ENCODE measurements at places on chromosomes 6 and 20.

DNA sequence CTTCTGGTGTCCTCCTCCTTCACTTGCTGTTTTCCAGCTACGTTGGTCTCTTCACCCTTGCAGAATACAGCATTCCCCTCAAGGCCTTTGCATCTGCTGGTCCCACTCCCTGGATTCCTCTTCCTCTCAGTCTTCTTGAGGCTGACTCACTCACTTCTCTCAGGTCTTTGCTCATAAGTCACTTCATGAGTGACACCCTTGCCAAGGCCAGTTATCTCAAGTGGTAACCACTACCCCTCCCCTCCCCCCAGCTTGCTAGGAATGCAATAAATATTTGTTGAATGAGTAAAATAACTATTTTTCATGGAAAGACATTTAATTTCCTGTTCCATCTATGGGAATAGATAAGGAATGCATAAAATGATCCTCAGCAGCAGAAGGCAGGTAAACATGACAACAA is 131.7 kb downstream of the PLCB4 start:
- DNase-seq = no peak

DNA sequence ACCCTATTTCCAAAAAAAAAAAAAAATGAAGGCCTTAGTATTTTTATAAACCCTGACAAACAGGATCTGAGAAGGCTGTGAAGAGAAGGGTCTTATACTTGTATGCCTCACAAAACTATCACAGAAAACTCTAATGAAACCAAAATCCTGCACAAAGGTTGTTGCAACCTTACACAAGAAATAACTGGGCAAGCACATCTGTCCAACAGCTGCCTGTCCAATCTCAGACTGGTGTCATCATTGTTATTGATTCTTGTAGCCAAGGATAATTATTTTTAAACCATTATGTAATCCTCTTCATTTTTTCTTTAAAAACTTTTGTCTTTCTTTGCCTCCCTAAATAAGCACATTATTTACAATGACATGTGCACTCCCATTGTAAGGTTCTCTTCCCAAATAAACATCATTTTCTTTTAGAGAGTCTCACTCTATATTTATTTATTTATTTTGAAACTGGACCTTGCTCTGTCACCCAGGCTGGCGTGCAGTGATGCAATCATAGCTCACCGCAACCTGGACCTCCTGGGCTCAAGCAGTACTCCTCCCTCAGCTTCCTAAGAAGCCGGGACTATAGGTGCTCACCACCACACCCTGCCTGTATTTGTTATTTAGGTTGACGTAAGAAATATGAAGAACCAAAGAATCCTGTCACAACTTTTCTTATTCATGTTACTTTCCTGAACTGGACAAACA is 697.1 kb downstream of the DOK5 start:
- DNase-seq = no peak

DNA sequence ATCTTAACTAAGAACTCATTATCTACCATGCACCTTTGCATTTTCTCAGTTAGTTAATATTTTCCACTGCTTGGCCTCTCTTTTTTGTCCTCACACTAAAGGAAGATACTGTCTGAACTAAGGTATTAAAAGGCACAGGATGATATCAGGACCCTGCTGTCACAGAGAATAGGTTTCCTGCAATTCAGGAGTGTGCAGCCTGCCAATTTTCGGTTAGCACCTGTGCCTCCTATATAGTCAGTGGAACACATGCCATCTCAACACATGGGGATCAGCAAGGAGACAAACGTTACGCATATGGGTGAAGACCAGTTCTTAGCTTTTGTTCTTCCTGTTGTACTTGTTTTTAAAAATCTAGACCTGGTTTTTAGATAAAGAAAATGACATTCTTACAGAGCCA is 71.0 kb downstream of the FUT9 start:
- no peak for DNase-seq

DNA sequence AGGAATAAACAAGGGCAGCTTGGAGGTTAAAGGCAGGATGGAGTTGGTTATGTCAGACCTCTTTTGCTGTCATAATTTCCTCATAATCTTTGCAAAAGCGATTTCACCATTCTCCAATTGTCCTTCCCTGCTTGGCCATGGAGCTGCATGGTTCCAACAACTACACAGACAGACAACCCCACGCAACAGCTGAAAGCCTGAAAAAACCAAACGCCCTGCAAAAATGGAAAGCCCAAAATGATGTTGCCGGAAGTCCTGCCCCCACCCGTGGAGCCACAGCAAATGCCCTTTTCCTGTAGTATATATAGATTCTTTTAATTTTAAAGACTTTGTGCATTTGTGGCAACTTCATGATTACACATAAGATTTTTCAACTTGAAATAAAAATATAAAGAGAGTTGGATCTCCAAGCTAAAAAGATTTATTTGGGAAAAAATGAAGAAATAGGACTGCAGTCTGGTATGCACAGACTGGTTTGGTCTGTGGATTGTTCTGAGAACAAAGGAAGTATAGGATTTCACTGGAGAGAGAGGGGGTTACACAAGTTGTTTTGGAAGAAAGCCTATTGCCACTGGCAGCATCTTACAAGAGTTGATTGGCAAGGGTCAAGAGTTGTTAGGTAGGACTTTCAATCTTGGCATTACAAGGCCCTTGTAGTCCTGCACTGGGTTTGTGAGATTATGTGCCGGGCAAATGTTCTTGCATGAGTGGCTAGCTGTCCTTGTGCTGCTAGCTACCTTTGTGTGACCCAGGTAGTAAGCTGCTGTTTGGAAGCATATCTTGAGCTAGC is 190.0 kb downstream of the C6orf118 start:
- no peak for DNase-seq

GRCh38 chr6:43146261-43146660 is 24.8 kb upstream of the SRF start:
- no peak for DNase-seq

DNA sequence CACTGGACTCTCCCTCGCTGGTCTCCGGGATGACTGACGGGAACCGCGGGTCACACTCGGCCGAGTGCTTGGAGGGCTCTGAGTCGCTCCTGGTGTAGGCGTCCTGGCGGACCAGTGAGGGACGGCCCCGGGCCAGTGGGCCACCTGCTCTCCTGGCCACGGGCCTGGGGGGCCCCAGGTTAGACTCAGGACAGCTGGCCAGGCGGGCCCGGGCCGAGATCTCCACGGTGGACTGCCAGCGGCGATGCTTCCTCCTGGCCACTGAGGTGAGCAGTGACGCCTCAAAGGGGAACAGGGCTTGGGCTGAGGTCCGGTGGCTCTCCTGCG is 11.9 kb downstream of the DACT2 start:
- no peak for DNase-seq

DNA sequence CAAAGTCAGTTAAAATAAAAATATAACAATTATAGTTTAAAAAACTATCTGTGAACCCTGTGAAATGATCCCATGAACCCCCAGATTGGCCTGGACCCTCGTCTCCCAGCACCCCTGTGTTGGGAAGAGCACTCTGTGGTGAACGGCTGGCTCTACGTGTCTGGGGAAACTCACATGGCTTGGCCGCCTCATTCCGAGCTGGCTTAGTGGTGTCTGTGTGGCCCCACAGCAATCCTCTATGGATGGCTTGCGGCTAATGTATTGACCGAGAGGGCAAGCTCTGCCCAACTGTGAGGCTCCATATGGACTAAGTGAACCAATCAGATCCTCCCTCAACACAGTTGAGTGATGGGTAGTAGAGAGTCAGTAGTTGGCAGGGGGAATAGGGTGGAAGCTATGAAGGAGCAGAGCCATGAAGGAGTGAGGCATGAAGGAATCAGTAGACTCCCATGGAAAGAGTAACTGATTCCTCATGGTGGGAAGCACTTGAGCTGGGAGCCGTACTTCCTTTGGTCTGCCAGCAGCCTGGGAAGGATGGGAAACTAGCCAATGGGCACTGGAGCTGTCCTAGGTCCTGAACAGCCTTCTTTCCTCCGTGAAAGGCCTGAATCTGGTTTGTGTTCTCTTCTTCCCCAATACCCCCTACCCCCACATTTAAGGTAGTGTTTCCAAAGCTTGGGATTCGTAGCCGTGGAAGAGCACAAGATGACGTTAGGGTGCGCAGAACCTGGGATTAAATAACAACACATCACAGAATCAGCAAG is 21.6 kb upstream of the ZNF831 start:
- no peak for DNase-seq

DNA sequence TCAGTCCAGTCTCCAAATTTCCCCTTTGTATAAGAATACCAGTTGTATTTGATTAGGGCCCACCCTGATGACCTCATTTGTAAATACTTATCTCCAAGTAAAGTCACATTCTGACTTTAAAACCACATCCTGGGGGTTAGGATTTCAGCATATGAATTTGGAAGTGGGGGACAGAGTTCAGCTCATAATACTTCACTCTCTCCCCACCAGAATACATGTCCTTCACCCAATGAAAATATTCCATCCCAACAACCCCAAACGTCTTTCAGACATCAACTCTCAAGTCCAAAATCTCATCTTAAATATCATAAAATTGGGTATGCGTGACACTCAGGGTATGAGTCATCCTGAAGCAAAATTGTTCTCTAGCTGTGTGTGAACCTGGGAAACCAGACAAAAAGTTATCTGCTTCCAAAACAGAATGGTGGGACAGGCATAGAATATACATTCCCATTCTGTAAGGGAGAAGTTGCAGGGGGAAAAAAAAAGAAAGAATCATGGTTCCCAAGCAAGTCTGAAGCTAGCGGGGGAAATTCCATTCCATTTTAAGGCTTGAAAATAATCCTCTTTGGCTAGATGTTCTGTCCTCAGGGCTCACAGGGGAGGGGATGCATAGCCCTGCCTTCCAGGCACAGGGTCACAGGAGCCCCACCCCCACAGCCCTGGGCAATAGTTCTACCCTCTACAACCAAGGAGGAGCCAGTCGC is 113.9 kb downstream of the ADAT2 start:
- no peak for DNase-seq

DNA sequence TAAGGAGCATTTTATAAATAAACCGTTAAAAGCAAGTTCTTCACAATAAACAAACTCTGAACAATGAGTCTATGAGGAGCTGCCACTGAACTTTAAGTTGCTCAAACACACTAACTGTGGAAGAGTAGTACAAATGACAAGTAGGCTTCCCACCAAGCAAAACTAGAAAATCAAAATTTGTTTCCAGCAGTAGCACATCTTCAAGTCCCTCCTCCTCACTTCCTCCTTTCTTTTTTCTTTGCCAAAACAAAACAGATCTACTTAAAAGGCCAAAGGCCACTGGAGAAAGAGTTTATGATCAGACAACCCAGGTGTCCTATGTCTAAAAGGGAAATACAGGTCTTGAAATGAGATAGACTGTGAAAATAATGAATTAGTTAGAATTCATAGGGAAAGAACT is 17.1 kb upstream of the FAM135A start:
- no peak for DNase-seq

- DNase-seq = peak; percentile 65
Observed at GRCh38 chr20:62952373-62952967, at the start of gene SLC17A9. SLC17A9 (plus strand) TSS chr20:62952709; CDS start chr20:62952831, 122 bp downstream.

- DNase-seq = no peak
Observed at GRCh38 chr6:5552243-5552642, 290.9 kb downstream of the FARS2 start.

- no peak for DNase-seq
Observed at GRCh38 chr6:63859528-63859927, 223.9 kb downstream of the PHF3 start.

- no peak for DNase-seq
Observed at GRCh38 chr6:161080263-161080970, 88.8 kb downstream of the MAP3K4 start.

DNA sequence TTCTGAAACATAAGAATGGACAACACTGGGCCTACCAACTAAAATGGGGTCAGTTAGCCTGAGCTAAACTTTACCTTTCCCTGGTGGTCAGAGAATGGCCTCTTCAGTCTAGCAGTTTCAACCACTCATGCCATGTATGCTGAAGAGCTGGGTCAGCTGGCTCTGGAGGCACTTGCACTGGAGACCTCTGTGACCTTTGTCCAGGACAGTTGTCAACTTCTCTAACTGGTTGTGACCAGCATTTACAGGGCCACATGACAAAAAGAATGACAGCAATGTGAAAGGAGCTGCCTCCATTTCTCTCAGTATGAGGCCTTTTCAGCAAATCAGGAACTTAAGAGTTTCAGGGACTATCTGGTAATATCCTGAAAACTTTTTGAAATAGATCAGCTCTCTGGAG is 59.9 kb upstream of the TMEM30A start:
- no peak for DNase-seq

DNA sequence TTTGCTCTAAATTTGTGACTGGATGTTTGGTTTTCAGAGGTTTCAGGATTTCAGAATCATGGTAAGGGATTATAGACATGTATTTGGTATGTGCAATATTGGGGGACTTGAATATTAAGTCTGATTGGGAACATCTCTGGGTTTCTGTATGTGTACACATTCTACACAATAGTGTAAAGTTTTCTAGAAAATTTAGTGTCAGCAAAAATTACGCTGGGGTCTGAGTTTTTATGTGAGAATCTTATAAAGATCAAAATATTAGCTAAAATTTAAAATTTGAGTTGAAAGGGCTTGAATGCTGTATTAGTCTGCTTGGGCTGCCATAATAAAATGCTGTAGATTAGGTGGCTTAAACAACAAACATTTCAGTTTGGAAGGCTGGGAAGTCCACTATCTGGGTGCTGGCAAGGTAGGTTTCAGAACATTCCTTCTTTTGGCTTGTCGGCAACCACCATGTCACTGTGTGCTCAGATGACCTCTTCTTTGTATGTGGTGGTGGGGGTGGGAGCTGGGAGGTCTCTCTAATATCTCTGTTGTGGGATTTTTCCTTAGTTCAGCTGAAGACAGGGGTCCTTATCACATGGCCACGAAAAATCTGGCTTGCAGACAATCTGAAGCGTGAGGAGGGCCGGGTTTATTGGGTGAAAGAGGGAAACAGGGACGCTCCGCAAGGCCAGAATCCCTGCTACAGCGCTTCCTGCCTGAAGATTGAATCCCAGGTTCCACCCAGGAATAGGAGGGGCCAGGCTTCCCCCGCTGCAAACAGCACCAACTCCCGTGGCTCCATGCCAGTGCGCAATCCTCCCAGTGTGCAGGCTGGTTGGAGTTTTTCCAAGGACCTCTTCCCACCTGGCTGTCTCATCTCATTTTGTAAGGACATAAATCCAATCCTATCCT is 299.7 kb downstream of the PLCB1 start:
- no peak for DNase-seq

GRCh38 chr6:120260636-120261035 is 911.1 kb upstream of the MAN1A1 start:
- no peak for DNase-seq

GRCh38 chr20:59598625-59599310 is 5.6 kb upstream of the PHACTR3 start:
- DNase-seq = no peak

DNA sequence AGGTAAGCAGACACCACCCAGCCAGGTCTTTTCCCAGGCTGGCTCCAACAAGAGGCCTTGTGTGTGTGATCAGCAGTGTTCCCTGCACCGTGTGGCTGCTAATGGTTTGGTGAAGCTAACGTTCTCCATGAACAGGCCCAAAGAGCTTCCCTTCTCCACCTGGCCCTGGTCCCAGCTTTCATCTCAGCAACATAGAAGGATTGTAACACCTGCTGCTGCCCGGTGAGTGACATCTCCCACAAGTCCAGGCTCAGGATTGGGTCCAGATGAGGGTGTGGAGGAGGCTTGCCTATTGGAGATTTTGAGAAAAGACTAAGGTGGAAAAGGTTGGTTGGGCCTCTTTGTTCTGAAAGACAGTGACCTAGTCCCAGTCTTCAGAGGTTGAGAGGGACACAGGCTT is 89.6 kb downstream of the TMEM242 start:
- no peak for DNase-seq
